ENCODE measurements at places on chromosomes 4 and X.

DNA sequence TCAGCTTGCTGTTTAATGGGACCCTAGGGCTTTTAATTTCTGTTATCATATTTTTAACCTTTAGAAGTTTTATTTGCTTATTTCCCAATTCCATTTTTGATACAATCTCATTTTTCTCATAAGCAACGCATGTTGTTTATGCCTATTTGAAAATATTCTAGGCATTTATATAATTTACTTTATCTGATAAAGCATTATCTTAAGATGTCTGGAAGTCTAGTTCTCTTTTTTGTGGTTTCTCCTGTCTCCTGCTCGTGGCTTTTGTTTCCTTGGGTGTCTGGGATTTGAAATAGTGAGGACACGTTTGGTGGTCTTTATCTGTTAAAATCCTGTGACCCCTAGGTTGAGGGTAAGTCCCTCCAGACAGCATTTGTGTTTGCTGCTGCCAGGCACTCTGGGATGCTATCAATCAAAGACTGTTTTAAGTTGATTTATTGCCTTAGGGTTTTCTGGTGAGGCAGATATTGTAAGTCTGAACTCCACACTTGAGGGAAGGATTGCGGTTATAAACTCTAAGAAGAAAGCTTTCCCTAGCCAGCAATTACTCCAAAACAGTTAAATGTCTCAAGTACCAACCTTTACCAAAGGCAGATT is 208.0 kb downstream of the PRDM5 start:
- DNase-seq: no peak

- DNase-seq: no peak
These were observed 255.5 kb downstream of the BMPR1B start for GRCh38 chr4:95013236-95013635.

- no peak for DNase-seq
These were observed 139.4 kb upstream of the TENM3 start for GRCh38 chr4:182103614-182104319.

GRCh38 chrX:12378706-12379105 is 240.4 kb downstream of the FRMPD4 start:
- no peak for DNase-seq
